ENCODE measurements at places on chromosomes 1 and 21.

DNA sequence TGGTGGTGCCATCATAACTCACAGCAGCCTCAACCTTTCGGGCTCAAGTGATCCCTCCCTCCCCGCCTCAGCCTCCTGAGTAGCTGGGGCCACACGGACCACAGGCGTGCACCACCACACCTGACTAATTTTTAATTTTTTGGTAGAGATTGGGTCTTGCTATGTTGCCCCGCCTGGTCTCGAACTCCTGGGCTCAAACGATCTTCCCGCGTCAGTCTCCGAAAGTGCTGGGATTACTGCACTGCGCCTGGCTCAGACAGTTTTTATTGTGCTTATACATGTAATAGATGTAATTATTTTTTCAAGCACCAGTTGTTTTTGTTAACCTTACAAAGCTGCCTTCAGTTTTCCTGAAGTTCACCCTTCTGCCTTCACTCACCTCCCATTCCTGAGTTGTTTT is 38.0 kb upstream of the HMGN1 start:
- no peak for DNase-seq

- DNase-seq: no peak
Measured at GRCh38 chr1:163523375-163524029, 201.7 kb downstream of the NUF2 start.

GRCh38 chr21:19844334-19844733 is 1153.9 kb upstream of the NCAM2 start:
- no peak for DNase-seq

DNA sequence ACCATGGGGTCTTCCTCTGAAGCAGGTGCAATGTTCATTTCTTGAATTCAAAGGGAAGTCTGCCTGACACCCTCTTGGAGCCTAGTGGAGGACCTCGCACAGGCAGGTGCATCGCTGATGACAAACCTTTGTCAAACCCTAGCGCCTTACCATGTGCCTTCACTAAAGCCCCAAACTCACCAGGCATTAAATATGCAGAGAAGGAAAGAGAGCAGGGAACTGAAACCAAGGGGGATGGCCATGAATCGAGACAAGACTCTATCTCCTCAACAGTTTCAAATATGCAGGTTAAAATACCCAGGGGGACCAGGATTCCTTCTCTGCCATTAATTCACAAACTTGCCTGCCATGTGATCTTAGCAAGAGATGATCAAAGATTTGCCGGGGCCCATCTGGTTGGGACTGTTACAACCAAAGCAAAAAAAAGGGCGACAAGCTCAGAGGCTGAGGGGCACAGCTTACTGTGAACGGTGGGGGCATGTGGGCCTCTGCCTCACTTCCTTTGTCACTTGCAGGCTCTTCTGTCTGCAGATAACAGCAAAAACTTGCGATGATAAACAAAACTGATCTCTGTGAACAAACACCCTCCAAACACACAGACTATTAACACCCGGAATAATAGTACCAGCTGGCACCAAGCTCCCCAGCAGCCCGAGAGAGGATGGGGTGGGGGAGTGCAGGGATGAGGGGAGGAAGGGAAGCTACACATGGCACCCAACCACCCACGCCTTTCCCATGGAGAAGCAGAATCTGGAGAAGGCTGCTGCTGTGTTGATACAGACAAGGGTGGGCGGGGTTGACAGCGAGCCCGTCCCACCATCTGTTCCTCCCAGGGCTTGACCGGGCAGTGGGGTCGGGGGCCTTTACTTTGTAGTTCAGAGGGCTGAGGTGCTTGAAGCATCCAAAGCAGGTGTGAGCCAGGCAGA is 33.9 kb downstream of the TMEM63A start:
- no peak for DNase-seq

DNA sequence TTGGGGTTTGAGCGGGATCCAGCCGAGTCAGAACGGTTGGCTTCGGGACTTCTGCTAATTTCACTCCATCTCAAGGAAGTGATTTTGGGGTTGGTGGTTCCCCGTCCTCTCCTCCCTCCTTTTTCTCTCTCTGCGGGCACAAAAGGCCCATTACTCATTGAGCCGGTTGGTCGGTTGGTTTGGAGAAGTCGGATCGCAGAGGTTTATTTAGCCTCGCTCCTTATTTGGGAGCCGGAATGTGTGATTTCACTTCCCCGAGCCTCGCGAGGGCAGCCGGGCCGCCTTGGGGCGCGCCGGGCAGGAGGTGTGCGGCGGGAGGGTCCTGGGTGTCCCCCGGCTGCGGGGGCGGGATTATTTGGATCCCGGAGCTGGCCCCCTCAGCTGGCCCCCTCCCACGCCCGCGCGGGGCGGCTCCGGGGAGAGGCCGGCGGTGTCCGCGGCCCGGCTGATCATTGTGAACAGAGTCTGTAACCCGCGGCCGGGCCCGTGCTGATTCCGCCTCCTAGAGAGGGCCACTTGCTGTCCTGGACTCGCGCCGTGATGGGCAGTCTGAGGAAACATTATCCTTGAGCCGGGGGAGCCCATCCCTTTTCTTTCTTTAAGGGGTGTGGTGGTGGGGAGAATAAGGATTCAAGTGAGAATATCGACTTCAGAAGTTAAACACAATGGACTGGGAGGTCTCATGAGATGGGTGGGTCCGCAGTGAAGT is 1.2 kb downstream of the MAPKAPK2 start:
- no peak for DNase-seq

- DNase-seq: no peak
Measured at GRCh38 chr1:212230329-212230728, 54.9 kb upstream of the PPP2R5A start.

DNA sequence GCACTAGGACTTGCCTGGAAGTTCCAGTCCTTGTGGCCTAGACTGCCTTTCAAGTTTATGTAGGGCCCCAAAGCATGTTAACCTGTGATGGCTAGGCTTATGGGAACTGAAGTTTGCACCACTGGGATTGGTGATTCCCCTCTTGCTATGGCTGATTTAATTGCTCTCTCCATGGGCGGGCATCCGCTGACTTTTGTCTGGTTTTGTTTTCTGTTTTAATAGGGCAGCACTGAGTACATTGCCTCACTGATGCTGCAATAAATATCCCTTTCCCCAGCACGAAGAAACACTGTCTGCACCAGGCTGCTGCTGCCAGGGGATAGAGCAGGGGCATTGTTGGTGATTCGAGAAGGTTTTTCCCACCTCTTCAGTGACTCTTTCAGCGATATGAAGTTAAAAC is 73.3 kb upstream of the PDE4B start:
- DNase-seq: no peak

DNA sequence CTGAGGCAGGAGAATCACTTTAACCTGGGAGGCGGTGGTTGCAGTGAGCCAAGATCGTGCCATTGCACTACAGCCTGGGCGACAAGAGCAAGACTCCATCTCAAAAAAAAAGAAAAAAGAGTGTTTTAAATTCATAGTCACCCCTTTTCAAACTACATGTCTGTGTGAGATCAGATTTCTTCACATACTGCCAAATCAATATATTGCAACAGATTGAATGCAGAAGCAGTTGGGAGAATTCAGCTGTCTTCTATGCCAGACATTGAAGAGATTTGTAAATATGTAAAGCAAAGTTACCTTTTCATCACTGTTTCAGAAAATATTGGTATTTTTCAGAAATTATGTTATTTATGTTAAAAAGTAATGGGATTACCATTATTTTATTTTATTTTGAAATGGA is 101.1 kb downstream of the TMEM200B start:
- DNase-seq: no peak

GRCh38 chr21:31298618-31299269 is 45.3 kb downstream of the TIAM1 start:
- DNase-seq: no peak

GRCh38 chr1:19468397-19468956 is 16.9 kb downstream of the CAPZB start:
- no peak for DNase-seq

GRCh38 chr1:244272471-244273261 is 179.0 kb downstream of the ADSS2 start:
- peak; percentile 58 for DNase-seq

- DNase-seq: no peak
Measured at GRCh38 chr1:225418598-225418997, 9.2 kb downstream of the LBR start.

GRCh38 chr21:37459575-37459974 is 93.0 kb downstream of the DYRK1A start:
- DNase-seq: no peak

DNA sequence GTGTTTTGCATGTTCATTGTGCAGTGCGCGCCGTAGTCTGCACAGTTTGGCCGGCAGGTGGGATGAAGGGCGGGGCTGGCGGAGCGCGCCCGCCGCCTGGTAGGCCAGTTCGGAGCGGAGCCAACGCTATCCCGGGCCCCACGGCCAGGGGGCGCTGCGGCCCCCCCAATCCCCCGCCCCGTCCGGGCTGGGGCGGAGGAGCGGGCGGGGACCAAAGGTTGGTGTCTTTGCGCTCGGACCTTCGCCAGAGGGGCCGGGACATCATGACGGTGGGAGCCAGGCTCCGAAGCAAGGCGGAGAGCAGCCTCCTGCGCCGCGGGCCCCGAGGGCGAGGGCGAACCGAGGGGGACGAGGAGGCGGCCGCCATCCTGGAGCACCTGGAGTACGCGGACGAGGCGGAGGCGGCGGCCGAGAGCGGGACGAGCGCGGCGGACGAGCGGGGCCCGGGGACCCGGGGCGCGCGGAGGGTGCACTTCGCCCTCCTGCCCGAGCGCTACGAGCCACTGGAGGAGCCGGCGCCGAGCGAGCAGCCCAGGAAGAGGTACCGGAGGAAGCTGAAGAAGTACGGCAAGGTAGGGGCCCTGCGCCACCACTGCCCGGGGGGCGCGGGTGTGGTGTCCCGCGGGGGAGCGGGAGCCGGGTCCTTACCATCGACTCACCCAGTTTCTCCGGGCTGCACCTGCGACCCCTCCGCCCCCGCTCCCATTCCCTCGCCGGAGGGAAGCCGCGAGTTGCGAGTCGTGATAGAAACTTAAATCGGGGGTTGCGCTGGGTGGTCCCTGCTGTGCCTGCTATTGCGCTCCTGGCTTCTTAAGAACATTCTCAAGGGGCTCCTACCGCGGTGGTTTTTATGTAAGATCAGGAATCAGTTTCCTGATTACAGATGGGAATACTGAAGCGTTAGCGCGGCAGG is at the start of gene C1orf115:
Gene C1orf115 (plus strand): TSS at position 224 of the 913 bp plus-strand sequence. CDS start 40 bp downstream, at position 264.
- peak; percentile 2 for DNase-seq

GRCh38 chr1:19455353-19455752 is 30.0 kb downstream of the CAPZB start:
- no peak for DNase-seq

GRCh38 chr1:201408176-201408833 is 9.2 kb upstream of the LAD1 start:
- DNase-seq: no peak

GRCh38 chr1:228177183-228177475 is 11.5 kb downstream of the IBA57 start:
- DNase-seq: no peak

GRCh38 chr1:3590139-3590763 is 21.1 kb downstream of the MEGF6 start:
- DNase-seq: no peak

DNA sequence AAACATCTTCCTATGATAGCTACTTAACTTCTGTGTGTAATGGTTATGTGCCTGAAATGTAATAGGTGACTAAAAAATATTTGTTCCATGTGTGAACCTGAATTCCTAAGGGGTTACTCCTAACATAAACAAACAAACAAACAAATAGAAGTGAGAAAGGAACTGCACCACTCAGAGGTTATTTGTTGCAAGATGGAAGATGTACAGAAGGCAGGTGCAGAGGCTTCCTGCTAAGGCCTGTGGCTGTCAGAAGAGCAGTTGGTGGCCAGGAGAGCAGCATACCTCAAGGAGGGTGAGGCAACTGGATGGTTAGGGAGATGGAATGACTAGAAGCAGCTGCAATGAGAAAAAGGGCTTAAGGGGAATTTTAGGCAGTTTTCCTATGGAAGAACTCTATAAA is 940.6 kb downstream of the TTLL7 start:
- DNase-seq: no peak

GRCh38 chr1:241782396-241782795 is 65.6 kb upstream of the EXO1 start:
- no peak for DNase-seq

- no peak for DNase-seq
Measured at GRCh38 chr1:110209715-110210603, at the start of gene KCNC4. Gene KCNC4, plus strand, starts transcription at chr1:110210314. Its CDS starts 1,186 bp downstream, at chr1:110211500.

DNA sequence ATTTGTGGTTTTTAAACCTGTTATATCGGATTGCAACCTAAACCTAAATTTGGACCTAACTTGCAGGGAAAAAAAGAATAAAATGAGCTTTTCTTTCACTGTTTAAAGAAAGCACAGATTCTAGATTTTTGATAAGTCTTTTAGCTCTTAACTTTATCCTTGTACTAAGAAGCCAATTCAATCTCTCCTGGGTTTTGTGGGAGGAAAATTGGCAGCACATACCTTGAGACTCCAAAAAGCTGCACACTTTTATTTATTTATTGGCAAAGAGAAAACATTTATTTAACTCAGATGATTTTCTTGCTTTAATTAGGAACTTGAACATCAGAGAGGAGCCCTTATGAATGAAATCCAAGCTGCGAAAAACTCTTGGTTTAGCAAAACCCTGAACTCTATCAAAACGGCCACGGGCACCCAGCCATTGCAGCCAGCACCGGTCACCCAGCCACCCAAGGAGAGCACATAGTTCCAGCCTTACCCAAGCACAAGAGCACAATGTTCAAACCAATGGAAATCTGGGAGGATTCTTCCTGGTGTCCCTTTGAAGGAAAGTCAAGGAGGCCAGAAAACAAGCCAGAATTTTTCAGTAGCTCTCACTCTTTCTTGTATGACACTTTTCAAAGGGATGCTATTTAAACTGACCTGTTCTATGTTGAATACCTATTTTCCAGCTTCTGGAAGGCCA is 10.1 kb upstream of the CACYBP start:
- DNase-seq: no peak
